ENCODE measurements at places on chromosomes 11 and 22.

- peak; percentile 80 for DNase-seq
These were observed 9.4 kb downstream of the PGM2L1 start for GRCh38 chr11:74388678-74389327.

- no peak for DNase-seq
These were observed 52.3 kb downstream of the RASSF10 start for GRCh38 chr11:13061294-13061990.

- DNase-seq, result no peak
These were observed 133.5 kb downstream of the CD44 start for GRCh38 chr11:35272391-35272902.

- DNase-seq, result no peak
These were observed 140.7 kb upstream of the CTSC start for GRCh38 chr11:88478136-88478815.

GRCh38 chr11:17543041-17543440 lies 1.2 kb downstream of the USH1C start:
- DNase-seq, result no peak

GRCh38 chr11:93054881-93055280 lies 85.4 kb downstream of the MTNR1B start:
- DNase-seq, result no peak

GRCh38 chr11:23778971-23779370 lies 717.9 kb upstream of the LUZP2 start:
- DNase-seq, result no peak

All from eye (tissue), 1 donor.